ENCODE measurements at places on chromosomes 3 and 15. TPM values are rescaled to one million over a fixed set of nuclear protein-coding genes. Genes with fewer than 3 reads are reported as not detected.

The TRMT10C gene
- polyA plus RNA-seq = 23.0 TPM

The GOLGA8J gene
- polyA plus RNA-seq = 1.8 TPM

The MINDY4B gene
- polyA plus RNA-seq = 1.4 TPM

The ROBO1 gene
- 43.8 TPM for polyA plus RNA-seq

The GOLGA6L9 gene
- polyA plus RNA-seq = 3.9 TPM

The GOLGA6L25 gene
- polyA plus RNA-seq = not detected

The RTP1 gene
- not detected for polyA plus RNA-seq

The ALPK3 gene
- polyA plus RNA-seq = 57.8 TPM

The WDR93 gene
- 0.09 TPM for polyA plus RNA-seq

The KLHL40 gene
- polyA plus RNA-seq = 153 TPM

DNA sequence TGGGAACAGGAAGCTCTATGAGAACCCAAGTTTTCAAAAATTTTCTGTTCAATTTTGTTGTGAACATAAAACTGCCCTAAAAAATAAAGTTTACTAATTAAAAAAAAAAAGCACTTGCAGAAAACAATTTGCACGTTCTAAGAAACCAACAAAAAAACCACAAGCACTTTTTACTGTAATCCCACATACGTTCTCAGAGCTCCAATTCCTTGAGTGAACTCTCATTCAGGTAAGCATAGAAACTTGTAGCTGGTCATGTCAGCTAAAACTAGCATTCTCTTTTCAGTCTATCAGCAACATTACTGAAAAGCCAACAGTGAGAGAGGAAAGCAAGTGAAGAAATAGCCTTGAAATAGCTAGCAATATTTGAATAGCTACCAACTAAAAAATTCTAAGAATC, 11.5 kb upstream of the TMF1 start:
- H3K4me1 ChIP-seq = no peaks in the 10 kb centered on the region
- no peaks in the 10 kb centered on the region for H3K27me3 ChIP-seq
- H3K27ac ChIP-seq = no peak overlapping the region
- H3K4me3 ChIP-seq = no peak overlapping the region
- no peak for DNase-seq

- no peaks in the 10 kb centered on the region for H3K27me3 ChIP-seq
- H3K36me3 ChIP-seq = no peaks in the 10 kb centered on the region
- H3K27ac ChIP-seq = no peak overlapping the region
- no peaks in the 10 kb centered on the region for H3K4me1 ChIP-seq
- no peak for DNase-seq
- H3K4me3 ChIP-seq = no peak overlapping the region
Observed at GRCh38 chr3:64708456-64708855, 20.7 kb upstream of the ADAMTS9 start.

- no peaks in the 10 kb centered on the region for H3K4me1 ChIP-seq
- H3K27me3 ChIP-seq = no peaks in the 10 kb centered on the region
- no peak overlapping the region for H3K4me3 ChIP-seq
- H3K36me3 ChIP-seq = no peaks in the 10 kb centered on the region
Observed at GRCh38 chr3:17759901-17760300, 17.5 kb upstream of the TBC1D5 start.

- H3K4me3 ChIP-seq = no peak overlapping the region
- H3K27me3 ChIP-seq = no peaks in the 10 kb centered on the region
- peaks cover 34% of the 10 kb centered on the region for H3K4me1 ChIP-seq
- no peak for DNase-seq
Observed at GRCh38 chr3:195164573-195165264, 106.2 kb downstream of the XXYLT1 start.

DNA sequence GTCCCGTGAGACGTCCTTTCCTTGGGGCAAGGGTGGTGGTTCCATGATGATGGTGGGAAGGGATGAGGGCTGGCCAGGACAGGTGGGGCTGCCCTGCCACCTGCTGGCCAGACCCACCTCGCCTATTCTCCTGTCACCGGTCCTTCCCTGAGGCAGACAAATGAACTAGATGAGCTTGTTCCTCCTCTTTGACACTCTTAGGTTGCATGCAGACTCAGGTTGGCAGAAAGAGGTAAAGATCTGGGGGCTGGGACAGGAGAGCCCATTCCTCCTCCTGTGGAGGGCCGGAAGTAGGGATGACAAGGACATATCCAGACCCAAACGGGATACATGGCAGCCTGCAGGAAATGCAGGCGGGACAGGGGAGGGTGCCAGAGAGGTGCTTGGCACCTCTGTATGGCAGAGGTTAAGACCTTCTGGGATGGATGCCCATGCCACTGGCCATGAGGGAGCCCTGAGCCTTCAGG, 38.6 kb downstream of the ACSBG1 start:
- H3K27ac ChIP-seq = no peak overlapping the region
- no peaks in the 10 kb centered on the region for H3K36me3 ChIP-seq
- no peak overlapping the region for H3K4me3 ChIP-seq
- H3K27me3 ChIP-seq = no peaks in the 10 kb centered on the region

DNA sequence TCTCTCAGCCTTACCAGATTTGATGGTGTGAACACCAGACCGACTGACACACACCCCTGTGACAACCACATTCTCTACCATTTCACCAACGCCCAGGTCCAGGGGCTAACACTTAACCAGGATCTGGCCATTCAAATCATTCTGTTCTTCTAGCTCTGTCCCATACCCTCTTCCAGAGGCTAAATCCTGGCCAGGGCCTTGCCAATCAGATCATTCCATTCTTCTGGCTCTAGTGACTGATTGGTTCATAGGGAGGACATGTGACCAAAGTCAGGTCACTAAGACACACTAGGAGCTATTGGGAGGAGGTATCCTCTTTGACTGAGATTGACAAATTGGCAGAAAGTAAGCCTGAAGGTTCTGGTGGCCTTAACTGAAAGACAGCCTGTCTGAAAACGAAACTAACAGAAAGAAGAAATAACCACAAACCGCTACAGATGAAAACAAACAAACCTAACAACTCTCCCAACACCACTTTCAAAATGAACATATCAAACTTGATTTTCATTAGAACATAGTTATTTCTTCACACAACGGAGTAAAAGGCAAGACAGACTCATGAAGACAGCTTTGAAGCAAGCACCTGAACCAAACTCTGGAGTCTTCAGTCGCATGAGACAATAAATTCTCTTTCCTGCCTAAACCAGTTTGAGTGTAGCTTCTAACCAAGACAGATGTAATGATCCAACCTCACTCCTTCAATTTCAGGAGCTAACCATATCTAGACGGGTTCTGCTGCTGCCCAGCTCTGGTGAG, 68.5 kb downstream of the TRANK1 start:
- H3K4me3 ChIP-seq = no peak overlapping the region
- DNase-seq = no peak
- H3K27me3 ChIP-seq = no peaks in the 10 kb centered on the region

DNA sequence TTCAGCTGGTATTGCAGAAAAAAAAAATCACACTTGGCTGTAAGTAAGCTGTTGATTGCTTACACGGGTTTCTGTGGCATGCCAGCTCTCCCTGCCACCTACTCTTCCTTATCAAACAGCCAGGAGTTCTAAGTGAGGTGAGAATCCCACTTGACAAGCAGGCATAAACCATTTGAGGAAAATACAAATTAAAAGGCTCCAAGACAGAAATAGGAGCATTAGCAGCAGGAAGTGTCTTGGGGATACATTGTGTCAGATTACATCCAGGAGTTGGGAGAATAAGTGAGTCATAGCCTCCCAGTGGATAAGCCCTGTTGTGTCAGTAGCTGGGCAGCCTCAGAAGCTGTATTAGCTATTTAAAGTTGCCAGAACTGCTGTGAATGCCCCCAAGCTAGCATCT, 256.0 kb downstream of the CNTN4 start:
- DNase-seq = peak; percentile 28
- H3K27me3 ChIP-seq = no peaks in the 10 kb centered on the region
- H3K4me1 ChIP-seq = no peaks in the 10 kb centered on the region
- no peak overlapping the region for H3K4me3 ChIP-seq
- no peaks in the 10 kb centered on the region for H3K36me3 ChIP-seq

GRCh38 chr3:139423232-139423631, 33.8 kb upstream of the COPB2 start:
- no peak for DNase-seq
- H3K27ac ChIP-seq = no peak overlapping the region
- H3K36me3 ChIP-seq = peaks cover 6% of the 10 kb centered on the region
- no peaks in the 10 kb centered on the region for H3K4me1 ChIP-seq
- H3K27me3 ChIP-seq = no peaks in the 10 kb centered on the region

DNA sequence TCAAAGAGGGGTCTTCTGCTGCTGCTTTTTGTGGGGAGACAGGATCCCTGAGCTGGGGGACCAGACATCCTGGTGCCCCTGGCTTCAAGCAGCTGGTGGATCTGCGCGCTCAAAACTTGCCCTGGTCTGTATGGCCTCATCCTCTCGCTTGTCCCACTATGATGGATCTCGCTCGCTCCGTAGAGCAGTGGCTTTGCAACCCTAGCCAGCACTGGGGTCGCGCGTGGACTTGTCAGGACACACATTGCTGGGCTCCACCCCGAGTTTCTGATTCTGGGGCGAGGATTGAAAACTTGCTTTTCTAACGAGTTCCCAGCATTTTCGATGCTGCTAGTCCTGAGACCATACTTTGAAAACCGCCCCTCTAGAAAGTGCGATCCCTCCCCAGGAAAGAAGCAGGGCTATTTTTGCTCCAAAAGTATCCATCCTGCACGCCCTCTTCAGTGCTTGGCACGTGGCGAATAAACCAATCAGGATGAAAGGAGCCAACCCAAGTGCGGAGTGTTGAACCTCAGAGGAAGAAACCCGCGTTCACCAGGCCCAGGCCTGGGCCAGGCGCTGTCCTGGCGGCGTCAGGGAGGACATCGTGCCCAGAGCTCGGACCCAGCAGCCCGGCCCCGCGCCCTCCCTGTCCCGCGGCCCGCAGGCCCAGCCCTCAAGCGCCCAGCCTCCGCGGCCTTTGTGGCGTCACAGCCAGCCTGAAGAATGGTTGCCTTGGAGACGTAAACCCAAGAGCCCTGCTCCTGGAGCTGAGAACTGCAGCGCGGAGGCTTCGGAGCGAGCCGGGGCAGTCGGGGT, at the start of gene CFAP100:
Gene CFAP100, plus strand, starts transcription at position 731 of the 798 bp plus-strand sequence. CDS start 1,092 bp downstream, outside the sequence.
- DNase-seq = peak; percentile 78
- H3K27me3 ChIP-seq = peaks cover 53% of the 10 kb centered on the region
- H3K4me1 ChIP-seq = peaks cover 11% of the 10 kb centered on the region
- H3K27ac ChIP-seq = no peak within 1 kb of the TSS
- H3K4me3 ChIP-seq = no peak within 1 kb of the TSS

DNA sequence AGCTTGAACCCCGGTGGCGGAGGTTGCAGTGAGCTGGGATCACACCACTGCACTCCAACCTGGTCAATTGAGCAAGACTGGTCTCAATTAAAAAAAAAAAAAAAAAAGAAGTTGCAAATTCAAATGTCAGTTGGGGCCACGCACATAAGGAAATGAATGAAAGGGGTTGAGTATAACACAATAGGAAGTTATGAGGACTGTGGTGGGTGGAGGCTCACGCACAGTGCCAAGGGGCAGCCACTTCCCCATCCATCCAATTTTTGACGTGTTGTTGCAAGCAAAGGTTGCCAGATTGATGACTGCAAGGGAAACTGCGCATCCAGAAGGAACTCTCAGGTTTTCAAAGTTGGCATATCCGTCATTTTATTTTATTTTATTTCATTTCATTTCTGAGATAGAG, 532.2 kb downstream of the NTRK3 start:
- H3K36me3 ChIP-seq = no peaks in the 10 kb centered on the region
- DNase-seq = no peak
- H3K27ac ChIP-seq = no peak overlapping the region
- no peaks in the 10 kb centered on the region for H3K27me3 ChIP-seq

DNA sequence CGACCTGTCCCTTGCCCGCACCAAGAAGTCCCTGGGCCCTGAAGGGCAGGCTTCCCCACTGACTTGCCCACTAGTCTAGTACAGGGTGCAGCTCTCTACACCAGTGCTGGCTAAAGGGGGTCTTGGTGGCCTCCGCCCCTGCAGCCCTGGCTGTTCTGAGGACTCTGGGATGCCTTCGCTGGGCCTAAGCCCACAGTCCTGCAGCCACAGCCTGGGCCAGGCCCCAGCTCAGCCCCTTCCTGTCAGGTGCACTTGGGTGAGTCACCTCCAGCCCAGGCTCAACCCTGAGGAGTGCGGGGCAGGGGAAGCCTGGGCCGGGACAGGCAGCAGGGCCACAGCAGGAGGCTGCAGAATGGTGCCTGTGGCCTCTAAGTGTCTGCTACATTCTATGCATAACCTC, 971 bp downstream of the C3orf22 start:
- peaks cover 6% of the 10 kb centered on the region for H3K27me3 ChIP-seq
- H3K27ac ChIP-seq = no peak overlapping the region
- H3K36me3 ChIP-seq = no peaks in the 10 kb centered on the region
- H3K4me3 ChIP-seq = no peak overlapping the region

DNA sequence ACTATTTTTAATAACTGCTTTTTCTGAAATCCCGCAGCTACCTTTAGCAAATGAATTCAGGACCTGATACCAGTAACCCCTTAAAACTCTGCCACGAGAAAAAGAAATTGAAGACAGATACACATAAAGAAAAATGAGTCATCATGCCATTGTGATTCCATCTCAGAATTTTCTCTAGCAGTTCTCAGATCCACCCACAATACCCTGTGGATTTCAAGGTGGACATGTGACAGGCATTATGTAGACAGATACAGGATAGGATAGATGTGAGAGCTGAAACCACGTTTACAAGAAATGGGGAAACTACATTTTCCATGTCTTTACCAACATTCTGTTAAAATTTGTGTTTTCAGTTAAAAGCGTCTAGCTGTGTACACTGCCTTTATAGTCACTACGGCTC, 291.9 kb upstream of the NR2F2 start:
- H3K4me3 ChIP-seq = no peak overlapping the region
- H3K27me3 ChIP-seq = no peaks in the 10 kb centered on the region
- H3K27ac ChIP-seq = no peak overlapping the region
- no peaks in the 10 kb centered on the region for H3K36me3 ChIP-seq
- peaks cover 8% of the 10 kb centered on the region for H3K4me1 ChIP-seq

DNA sequence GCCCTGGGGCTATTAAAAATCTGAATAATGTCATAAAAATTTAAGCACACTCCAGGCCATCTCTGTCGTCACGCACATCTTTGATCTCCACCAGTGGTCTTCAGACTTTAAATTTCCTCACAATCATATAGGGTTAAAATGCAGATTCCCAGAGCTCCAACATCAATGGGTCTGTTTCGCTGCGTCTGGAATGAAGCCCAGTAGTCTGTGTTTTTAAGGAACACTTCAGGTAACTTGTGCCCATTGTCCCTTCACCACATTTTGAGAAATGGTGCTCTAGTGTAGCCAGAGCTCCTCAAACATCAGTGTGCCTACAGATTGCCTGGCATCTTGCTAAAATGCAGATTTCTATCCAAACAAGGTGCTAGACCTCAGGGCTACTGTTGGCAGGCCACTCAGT, 9.8 kb downstream of the SEMA6D start:
- DNase-seq = no peak
- no peak overlapping the region for H3K4me3 ChIP-seq
- peaks cover 24% of the 10 kb centered on the region for H3K4me1 ChIP-seq

Data from muscle of leg (tissue), 16 donors.